A549 treated with dexamethasone at 1 μM for 4 hours (cell line): ENCODE measurements at places on chromosomes 4 and X. TPM values are rescaled to one million over a fixed set of nuclear protein-coding genes. Genes with fewer than 3 reads are reported as not detected.

The TCEAL7 gene
- total RNA-seq, result not detected in 5 replicates

The JCHAIN gene
- total RNA-seq, result 0.06 to 0.23 TPM (median 0.14 TPM) in 4 of 5 replicates, not detected in the other

The ODAPH gene
- 0.14 TPM in 1 of 5 replicates, not detected in the others for total RNA-seq

The PDS5A gene
- 22.6 to 32.2 TPM (median 28.8 TPM) in 5 replicates for total RNA-seq

The GIMD1 gene
- total RNA-seq, result not detected in 5 replicates

The ADGRL3 gene
- 0.01 to 0.06 TPM (median 0.05 TPM) in 4 of 5 replicates, not detected in the other for total RNA-seq

The MAGEA2B gene
- 0.08 to 0.42 TPM (median 0.24 TPM) in 4 of 5 replicates, not detected in the other for total RNA-seq

The PRDM8 gene
- total RNA-seq, result 0.06 to 0.33 TPM (median 0.12 TPM) in 5 replicates
